KG1 (cell line): ENCODE measurements at places on chromosomes 3 and 15.

- no peak for DNase-seq
These were observed 11.2 kb downstream of the RNF123 start for GRCh38 chr3:49700453-49701128.

DNA sequence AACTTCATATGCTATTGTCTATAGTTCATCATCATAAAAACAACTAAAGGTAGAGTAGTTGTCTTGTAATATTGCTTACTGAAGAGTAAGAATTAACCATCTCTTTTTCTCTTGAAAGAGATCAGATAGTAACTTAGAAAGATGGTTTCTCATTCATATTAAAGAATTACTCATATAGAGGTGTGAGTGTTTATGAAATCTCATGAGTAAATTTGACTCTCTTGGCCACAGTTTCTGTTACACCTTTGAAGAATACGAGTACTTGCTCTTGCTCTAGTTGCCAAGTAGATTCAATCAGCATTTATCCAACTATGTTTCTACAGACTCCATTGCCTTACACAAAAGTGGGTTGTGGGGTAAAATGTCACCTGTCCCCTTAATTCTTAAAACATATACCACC is 247.4 kb upstream of the MANF start:
- DNase-seq: no peak

DNA sequence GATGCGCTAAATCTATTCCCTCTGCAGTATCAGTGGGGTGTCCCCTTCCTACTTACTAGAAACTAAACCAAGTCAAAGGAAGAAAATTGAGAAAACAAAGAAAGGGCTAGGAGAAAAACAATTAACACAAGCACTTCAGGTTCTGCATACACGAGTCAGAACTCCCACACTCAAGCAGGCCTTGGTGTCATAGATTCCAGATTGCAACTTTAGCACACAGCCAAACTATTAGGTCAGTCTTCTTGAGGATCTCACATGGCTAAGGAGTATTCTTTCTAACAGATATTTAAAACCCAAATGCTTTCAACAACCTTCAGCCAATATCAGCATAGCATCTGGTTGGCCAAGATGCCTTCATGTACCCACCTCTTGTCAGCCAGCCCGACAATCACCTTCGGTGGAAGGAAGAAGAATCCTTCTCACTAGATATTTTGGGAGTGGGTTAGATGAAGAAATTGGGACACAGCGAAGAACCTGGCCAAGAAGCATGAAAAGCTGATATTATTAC is 340.0 kb downstream of the VPS13C start:
- no peak for DNase-seq

- DNase-seq: no peak
These were observed 62.8 kb upstream of the UTS2B start for GRCh38 chr3:191393146-191393545.

- DNase-seq: no peak
These were observed 27.6 kb downstream of the GNB5 start for GRCh38 chr15:52163321-52164190.

- DNase-seq: no peak
These were observed 84.7 kb downstream of the SQOR start for GRCh38 chr15:45719490-45719889.

- peak; percentile 36 for DNase-seq
These were observed 27.5 kb upstream of the MASP1 start for GRCh38 chr3:187318819-187319616.

- no peak for DNase-seq
These were observed 25.4 kb upstream of the LIMD1 start for GRCh38 chr3:45568848-45569762.

DNA sequence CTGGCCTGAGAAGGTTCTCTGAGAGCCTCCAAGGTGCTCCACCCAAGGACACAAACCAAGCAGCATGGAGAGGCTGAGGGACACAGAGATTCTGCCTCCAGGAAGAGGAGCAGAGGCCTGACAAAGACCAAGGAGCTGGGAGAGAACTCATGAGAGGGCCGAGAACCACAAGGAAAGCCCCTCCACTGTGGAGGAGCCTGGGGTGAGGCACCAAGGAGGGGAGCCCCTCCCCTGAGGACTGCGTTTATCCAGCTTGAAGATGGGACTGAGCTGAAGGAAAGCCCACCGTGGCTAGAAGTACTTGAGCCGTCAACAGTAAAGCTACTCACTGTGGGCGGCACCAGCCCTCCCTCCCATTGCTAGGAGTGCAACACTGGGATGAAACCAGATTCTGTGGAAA is 63.1 kb upstream of the MEF2A start:
- DNase-seq: no peak

- no peak for DNase-seq
These were observed 621 bp downstream of the RGMA start for GRCh38 chr15:93088200-93088980.

DNA sequence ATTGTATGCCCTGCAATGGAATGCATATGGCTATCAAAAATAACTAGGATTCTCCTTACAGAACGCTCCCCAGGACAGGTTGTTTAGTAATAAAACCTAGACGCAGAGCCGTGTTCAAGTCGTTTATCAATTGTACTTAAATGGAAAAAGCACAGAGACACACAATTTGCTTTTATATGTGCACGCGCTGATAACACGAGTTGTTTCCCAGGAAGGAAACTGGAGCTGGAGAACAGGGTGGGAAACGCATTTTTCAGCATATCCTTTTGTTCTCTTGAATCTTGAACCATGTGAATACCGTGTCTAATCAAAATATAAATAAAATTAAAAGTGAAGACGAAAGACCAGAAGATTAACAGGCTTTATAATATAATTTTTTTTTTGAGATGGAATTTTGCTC is 3.6 kb upstream of the ANPEP start:
- DNase-seq: no peak

GRCh38 chr15:27210176-27210575 is 239.2 kb downstream of the GABRG3 start:
- DNase-seq: no peak

DNA sequence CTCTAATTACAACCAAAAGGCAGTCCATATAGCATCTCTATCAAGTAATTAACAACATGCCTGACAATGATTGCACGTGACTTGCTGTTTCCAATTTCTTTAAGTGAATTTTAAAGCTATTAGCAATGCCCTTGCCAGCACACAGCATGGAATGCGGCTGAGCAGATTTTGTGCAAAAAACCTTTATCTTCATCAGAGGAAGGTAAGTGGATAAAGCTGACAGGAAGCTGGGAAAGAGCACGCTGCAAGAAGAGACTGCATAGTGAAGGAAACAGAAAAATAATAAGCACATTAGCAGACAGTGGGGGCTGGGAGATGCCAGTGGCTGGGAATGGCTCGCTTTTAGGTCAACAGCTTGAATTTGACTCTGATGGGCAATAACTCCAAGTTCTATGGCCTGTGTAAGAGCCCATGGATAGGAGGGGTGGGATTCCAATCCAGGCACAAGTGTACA is 138.8 kb downstream of the PDZRN3 start:
- no peak for DNase-seq

DNA sequence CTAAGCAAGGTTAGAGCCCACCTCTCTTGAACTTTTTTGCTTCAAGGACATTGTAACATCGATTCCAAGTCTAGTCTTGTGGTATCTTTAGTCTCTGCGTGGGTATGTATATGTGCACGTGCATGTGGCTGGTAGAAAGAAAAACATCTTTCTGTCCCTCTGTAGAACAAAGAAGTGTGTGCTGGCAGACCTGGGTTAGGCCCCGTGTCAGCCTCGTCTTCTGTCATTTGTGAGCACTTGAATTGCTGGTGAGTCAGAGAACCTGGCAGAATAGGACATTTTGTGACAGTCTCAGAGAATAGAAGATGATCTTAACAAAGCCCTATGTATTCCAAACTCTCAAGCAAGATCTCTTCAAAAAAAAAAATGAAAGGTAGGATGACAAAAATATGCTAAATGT is 102.2 kb upstream of the ATP10A start:
- DNase-seq: no peak

DNA sequence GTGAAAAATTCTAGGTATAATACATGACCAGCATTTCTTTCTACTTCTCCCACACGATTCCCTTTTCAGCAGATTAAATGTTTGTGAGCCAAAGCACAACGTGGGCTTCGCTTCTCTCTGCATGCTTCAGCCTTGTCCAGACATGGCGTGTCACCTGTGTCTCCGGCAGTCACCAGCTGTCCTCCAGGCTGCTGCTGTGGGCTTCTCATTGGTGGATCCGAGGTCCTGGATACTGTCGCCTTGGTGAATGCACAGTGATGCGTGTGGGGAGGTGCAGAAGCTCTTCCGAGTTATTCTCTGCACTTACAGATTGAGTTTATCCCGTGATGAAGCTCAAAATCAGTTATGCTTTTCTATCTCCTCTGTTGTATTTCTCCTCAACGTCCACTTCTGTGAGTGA is 23.0 kb upstream of the GOLGA8J start:
- no peak for DNase-seq

GRCh38 chr15:68699881-68700454 is 120.7 kb downstream of the ANP32A start:
- no peak for DNase-seq

GRCh38 chr3:69642606-69643005 is 96.7 kb upstream of the MITF start:
- no peak for DNase-seq

DNA sequence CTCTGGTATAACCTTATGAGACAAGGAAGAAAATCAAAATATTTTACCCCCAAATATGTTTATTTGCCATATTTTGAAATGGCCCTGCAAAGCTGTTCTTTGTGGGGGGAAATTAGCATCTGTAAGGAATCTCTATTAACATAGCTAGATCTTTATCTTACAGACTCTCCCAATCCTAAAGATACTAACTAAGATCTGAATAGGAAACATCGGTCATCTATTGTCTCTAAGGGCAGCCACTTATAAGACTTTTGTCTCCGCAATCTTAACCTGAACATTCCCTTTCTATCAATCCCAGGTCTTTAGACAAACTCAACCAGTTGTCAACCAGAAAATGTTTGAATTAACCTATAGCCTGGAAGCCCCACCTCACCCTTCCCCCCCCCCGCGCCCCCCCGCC is 21.2 kb downstream of the UMPS start:
- no peak for DNase-seq

- no peak for DNase-seq
These were observed 355.9 kb downstream of the RSL24D1 start for GRCh38 chr15:54840621-54841398.

GRCh38 chr3:133211449-133211848 is 173.3 kb downstream of the TMEM108 start:
- DNase-seq: peak; percentile 37

- DNase-seq: no peak
These were observed 114.8 kb downstream of the OXNAD1 start for GRCh38 chr3:16379838-16380237.

GRCh38 chr15:88678755-88679154 is 39.9 kb downstream of the ISG20 start:
- no peak for DNase-seq

GRCh38 chr3:111509308-111509707 is 32.7 kb upstream of the CD96 start:
- no peak for DNase-seq

DNA sequence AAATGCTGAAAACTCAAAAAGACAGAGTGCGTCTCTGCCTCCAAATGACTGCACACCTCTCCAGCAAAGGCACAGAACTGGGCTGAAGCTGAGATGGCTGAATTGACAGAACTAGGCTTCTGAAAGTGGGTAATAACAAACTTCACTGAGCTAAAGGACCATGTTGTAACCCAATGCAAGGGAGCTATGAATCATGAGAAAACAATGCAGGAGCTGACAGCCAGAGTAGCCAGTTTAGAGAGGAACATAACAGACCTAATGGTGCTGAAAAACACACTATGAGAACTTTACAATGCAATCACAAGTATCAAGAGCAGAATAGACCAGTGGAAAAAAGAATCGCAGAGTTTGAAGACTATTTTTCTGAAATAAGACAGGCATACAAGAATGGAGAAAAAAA is 10.1 kb upstream of the AVEN start:
- no peak for DNase-seq

GRCh38 chr3:193905541-193906396 is 230.2 kb upstream of the HES1 start:
- no peak for DNase-seq

DNA sequence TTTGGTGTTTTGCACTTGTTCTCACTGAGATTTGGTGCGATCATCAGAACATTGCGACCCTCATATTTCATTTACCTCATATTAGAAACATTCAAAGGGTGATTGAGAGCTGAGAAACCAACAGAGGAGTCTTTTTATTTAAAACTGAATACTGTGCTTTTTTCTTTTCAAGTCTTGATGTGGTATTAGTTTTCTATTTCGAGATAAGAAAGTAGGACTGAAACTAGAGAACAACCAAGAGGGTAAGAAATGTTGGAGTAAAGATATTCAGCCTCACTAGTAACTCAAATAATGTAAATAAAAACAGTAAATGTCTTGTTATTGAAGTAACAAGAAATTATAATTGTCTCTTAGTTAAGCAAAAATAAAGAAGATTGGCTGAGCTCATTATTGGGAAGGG is 26.5 kb downstream of the EFHB start:
- DNase-seq: no peak

GRCh38 chr15:63134245-63134985 is 12.8 kb downstream of the LACTB start:
- DNase-seq: no peak

- DNase-seq: no peak
These were observed 1014.1 kb upstream of the SEMA6D start for GRCh38 chr15:46703020-46703861.

- no peak for DNase-seq
These were observed 176.5 kb upstream of the KCNMB2 start for GRCh38 chr3:178359728-178360127.

DNA sequence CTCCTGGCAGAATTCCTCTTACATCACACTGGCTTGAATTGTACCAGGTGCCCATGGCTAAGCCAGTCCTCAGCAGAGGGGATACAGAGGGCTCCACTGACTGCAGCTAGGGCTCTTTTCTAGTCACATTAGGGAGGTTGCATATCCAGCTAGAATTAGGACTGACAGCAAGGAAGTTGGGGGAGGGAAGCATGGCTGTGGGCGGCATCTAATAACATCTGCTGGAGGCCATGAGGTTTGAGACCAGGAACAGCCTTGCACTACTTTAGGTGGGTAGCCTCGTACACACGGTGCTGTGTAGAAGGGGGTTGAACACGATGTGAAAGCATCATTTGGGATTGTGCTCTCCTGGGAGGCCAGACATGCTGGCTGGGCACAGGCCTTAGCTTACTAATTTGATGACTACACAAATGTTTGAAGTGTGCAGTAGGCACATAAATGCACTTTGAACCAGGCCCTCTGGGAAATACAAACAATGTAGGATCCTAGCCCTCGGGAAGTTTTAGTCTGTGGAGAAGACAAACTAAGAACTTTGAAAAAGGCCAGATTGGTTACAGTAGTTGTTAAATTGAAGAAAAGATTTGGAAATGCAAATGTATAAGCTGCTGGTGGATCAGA is 30.2 kb downstream of the CHCHD6 start:
- DNase-seq: no peak

GRCh38 chr15:36359286-36359685 is 220.1 kb upstream of the CDIN1 start:
- no peak for DNase-seq

GRCh38 chr15:48101376-48101961 is 19.3 kb upstream of the SLC24A5 start:
- DNase-seq: no peak

DNA sequence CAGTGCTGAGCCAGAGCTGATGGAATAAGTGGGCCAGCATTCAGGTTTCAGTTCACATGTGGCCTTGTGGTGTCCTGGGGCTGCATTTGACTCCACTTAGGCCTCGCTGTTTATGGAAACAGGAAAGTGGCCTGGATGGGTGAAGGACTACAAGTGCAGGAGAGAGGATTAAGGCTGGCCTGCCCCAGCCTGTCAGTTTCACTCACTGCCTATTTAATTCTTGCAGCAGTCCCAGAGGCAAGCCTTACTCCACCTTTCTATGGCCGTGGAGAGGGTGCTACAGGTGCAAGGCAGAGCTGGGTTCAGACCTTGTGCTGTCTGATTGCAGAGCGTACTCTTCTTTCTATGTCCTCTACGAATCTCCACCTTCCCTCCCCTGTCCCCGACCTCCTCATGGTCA is 37.7 kb downstream of the ABHD17C start:
- DNase-seq: no peak
